ENCODE measurements at places on chromosomes 3 and 15. TPM values are rescaled to one million over a fixed set of nuclear protein-coding genes. Genes with fewer than 3 reads are reported as not detected.
A peak's percentile ranks its signal among the peaks of the same experiment; 100 is the strongest.

The VEPH1 gene
- total RNA-seq, result 2.6 TPM

DNA sequence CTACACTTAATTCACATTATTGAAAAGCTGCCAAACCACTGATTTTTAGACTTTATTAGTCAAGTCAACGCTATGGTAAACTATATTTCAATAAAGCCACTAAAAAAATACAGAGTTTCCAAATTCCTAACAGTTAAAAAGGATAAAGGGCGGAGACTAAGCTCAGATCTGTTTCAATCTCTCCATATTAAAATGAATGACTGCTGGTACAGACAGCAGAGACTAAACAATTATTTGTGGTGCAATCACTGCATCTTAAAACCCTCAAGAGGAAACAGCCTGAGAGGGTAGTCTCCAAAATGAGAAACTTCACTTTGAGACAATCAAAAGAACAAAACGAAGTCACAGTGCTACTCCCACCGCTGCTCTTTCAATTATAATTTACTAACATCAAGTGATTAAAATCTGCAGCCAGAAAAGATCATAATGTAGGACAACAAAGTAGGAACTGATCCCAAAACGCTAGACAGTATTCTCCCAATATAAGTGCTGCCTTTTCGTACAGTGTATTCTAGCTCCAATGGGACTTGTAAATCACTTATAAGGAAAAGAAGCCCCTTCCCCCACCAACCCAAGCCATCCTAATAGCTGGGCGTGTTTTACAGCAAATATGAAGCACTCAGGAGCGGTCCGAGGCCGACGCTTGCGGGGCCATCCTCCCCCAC lies 1.2 kb downstream of the UBP1 start:
- no peak for DNase-seq

DNA sequence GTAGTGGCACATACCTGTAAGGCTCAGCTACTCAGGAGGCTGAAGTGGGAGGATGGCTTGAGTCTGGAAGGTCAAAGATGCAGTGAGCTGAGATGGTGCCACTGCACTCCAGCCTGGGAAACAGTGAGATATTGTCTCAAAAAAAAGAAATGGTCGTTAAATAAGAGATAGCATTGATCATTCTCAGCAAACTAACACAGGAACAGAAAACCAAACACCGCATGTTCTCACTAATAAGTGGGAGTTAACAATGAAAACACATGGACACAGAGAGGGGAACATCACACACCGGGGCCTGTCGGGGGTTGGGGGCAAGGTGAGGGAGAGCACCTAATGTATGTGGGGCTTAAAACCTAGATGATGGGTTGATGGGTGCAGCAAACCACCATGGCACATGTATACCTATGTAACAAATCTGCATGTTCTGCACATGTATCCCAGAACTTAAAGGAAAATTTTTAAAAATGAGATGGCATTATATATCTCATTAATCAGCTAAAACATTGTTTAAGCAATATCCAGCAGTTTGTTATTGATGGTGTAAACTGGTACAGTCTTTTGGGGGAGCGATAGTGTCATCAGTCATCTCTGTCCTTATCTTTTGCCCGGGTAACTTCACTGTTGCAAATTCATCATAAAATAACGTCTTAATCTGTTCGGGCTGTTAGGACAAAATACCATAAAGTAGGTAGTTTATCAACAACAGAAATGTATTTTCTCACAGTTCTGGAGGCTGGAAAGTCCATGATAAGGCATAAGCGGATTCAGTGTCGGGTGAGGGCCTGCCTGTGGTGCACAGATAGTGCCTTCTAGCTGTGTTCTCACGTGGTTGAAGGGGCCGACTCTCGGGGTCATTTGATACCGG lies 1.7 kb upstream of the MAN2A2 start:
- no peak for DNase-seq

The RAMAC gene
- 23.9 TPM for total RNA-seq

- DNase-seq, result no peak
Measured at GRCh38 chr3:176933704-176934103, 263.6 kb downstream of the TBL1XR1 start.

DNA sequence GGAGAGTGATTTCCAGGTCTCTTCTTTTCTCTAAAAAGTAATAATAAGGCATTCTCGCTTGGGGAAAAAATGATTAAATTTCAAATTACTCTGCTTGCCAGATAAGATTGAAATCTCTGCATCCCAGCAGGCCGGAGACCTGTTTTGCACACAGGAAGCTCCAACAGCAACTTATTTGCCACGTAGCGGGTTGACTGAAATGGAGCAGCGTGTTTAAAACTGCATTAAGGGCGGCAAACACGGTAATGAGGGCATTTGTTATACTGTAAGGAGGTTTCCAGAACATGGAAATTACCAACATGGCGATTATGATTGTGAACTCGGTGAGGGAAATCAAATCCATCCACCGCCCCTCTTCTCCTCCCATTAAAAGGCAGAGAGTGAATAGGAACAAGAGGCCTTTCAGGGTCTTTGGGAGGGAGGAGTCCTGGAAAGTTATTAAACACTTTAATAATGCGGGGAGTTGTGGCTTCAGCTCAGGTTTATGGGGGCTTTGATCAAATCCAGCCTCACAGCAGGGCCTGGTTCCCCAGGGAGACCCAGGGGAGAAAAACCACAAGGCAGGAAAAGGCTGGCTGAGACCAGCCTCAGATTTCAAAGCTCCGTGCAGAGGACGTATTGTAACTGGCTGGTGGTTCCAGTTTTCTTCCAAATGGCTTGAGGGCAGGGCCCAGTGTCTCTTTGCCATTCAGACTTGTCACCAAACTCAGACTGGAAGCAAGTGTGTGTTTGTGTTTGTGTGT lies 242.3 kb downstream of the TLE3 start:
- DNase-seq, result no peak

GRCh38 chr3:35446896-35447295 lies 192.4 kb upstream of the ARPP21 start:
- no peak for DNase-seq

GRCh38 chr3:127988770-127989557 lies 63.3 kb upstream of the SEC61A1 start:
- DNase-seq, result no peak

DNA sequence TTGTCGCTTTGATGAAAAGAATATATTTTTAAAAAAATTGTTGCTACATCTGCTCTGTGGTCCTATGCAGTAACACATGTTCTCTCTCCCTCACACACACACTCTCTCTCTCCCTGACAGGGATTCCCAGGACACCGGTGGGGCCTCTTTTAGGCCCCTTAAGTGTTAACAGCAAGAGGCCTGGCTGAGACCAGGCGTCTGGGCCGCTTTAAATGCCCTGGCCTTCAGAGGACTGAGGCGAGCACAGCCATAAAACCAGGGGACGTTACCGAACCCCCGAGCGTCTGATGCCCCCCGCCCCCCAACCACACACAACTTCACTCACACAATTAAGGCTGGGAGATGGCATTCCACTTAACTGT lies 1.7 kb downstream of the BNC1 start:
- no peak for DNase-seq

GRCh38 chr15:29432191-29433049 lies 162.8 kb upstream of the NSMCE3 start:
- no peak for DNase-seq

DNA sequence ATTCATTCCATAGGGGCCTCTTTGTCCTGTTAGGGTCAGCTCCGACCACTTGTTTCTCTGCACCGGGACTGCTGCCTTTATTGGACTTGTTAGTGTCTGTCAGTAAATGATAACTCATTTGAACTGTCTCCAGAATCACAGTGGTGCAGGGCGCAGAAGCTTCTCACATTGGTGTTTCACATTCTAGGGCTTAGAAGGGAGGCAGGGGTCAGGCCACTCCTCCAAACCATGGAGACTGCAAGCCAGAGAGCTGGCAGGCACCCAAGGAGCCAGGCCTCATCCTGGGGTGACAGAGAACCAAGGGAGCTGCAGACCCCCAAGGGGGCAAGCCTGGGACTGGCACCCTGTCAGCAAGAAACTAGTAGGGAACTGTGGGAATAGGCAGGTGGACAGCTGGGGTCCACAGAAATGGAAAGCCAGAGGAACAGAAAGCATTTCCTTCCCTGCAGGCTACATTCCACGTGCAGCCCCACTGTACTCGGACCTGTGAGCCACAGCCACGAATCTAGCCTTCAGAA lies 49.1 kb downstream of the CCNL1 start:
- peak; percentile 59 for DNase-seq

DNA sequence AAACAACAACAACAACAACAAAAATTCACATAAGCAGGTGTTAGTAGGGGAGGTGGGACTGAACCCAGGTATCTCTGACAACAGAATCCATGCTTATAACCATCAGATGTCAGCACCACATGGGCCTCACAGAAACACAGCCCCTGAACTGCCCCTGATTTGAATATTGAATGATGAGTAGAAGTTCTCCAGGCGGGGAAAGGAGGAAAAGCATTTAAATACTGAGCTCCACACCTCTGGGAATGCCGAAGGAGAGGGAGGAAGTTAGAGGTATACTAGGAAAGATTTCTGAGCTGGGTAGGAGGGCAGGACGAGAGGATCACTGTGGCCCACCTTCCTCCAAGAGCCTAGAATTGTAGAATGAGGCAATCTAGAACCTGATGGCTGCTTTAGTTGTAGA lies 31.9 kb upstream of the EIF4A2 start:
- no peak for DNase-seq

All from ovary (tissue), 10 donors.